ENCODE measurements at places on chromosomes 1 and 21.
A peak's percentile ranks its signal among the peaks of the same experiment; 100 is the strongest.

- DNase-seq: no peak
Measured at GRCh38 chr1:215146240-215146975, 63.9 kb downstream of the KCNK2 start.

- no peak for DNase-seq
Measured at GRCh38 chr1:62317021-62317768, 2.0 kb downstream of the KANK4 start.

- no peak for DNase-seq
Measured at GRCh38 chr1:243848858-243849420, 1.1 kb downstream of the AKT3 start.

- no peak for DNase-seq
Measured at GRCh38 chr1:183933528-183934179, 103.9 kb downstream of the COLGALT2 start.

GRCh38 chr21:39156024-39156423 lies 27.2 kb downstream of the PSMG1 start:
- DNase-seq: no peak

DNA sequence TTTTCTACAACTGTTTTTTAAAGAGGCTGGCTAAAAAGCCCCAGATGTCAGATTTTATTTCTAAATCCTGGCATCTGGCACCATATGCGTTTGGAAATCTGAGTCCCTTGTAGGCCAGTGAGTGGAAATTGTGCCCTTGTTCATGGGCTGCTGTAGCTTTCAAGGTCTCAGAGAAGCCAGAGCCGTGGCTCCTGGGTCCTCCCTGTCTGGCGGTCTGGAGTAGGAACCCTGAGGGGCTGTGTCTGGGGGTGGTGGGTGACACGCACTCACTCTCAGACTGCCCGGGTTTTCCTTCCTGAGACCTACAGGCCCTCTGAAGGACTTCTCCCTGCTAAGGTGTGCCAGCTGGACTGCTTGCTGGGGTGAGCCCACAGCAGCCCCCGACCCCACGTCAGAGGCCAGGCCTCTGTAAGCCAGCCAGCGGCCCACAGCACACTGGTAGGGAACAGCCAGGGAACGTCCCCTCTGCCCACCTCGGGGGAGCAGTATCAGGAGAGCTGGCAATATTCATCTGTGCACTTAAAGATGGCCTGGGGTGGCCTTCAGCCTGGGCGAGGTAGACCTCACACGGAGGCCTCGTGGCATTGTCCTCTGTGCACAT lies 151.5 kb downstream of the PEX14 start:
- no peak for DNase-seq

- DNase-seq: peak; percentile 13
Measured at GRCh38 chr21:44874497-44875315, 1.2 kb upstream of the PTTG1IP start.

- DNase-seq: no peak
Measured at GRCh38 chr1:61361931-61362330, 279.6 kb downstream of the NFIA start.

DNA sequence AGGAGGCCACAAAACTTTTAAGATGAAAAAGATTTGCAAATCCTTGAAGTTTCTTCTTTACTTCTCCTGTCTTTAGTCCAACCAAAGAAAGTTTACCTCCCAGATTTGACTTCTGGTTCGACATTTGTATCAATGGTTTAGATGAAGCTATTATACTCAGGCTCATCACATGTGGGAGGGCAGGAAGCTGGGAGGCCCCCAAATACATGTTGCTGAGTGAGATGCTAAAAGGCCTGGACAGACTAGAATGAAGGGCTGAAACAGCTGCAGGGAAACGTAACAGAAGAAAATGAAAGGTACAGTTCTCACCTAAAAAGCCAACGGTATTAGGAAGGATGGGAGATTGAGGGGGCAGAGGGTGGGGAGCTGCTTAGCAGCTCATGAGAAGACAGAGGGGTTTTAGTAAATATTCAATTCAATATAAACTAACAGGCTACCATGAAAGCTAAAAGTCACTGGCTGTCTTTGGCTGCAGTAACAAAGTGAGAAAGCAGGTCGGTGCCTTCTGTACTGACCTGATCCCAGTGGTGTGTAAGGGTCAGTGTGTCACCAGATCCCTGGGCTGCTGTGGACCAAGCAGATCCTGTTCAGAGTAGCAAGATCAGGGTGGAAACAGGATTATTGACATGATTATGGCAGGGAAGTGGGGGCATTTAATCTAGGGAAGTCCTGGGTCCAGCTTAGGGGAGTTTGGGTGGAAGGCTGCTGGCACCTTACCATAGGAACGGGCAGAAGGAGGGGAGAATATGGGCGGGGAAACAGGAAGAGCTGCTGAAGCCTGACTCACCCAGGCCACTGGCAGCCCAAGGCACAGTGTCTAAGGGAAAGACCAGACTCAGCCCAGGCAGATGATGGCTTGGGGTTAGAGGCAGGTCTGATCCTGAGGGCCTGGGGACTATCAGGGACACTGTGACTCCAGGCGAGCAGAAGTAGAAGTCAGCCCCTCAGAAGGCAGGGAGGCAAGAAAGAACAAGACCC lies 60.4 kb downstream of the KCNN3 start:
- DNase-seq: no peak

DNA sequence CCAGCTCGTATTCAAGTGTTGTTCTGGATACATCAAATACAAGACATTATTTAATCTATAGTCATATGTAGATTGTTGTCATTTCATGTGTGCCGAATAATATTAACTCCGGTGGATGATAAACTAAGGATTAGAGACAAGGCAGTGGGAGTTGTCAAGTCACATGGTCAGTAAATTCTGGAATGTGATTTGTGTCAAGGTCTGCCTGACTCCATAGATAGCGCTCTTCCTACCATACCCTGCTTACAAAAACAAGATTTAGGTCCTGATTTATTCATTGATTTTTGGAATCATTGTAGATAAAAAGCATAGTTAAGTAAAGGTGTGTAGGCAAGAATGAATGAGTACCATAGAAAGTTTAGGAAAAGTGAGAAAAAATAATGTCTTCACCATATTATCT lies 2.6 kb downstream of the TNNI3K start:
- DNase-seq: no peak

- peak; percentile 50 for DNase-seq
Measured at GRCh38 chr1:230268371-230269170, 157.6 kb downstream of the PGBD5 start.

- no peak for DNase-seq
Measured at GRCh38 chr1:229167318-229167717, 103.6 kb upstream of the RAB4A start.

DNA sequence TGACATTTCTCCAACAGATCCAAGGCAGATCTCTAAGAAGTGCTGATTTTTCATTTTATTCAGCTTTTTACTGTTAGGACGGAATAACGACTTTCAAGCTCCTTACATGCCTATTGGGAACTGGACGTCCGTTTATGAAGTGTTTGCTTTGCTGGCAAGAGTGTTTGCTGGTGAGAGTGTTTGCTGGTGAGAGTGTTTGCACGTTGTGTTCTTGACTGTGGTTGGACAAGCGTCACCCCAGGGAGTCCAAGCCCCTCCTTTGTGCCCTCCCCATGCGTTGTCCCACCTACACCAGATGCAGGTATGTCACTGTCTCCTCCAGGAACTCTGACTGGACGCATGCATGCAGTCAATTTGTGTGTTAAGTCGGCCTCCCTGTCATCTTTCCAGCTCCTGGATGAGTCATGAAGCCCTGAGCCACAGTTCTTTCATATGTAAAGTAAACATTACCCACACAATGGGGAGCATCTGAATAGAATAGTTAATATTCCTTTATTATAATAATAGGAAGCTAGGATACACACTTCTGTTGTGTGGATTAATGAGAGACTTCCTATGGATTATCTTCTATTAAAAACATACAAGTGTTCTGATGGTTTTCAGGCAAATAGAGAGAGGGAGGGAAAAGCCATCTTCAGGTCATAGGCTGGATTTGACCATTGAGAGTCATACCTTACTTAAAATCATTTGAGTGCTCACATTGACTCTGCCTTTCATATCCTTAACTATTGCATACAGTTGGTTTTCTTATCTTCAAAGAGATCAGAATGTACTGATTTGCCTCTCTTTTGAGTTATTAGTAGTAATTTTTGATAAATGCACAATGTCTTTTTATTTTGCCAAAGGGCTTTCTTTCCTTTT lies 119.2 kb downstream of the GALNT2 start:
- peak; percentile 95 for DNase-seq

DNA sequence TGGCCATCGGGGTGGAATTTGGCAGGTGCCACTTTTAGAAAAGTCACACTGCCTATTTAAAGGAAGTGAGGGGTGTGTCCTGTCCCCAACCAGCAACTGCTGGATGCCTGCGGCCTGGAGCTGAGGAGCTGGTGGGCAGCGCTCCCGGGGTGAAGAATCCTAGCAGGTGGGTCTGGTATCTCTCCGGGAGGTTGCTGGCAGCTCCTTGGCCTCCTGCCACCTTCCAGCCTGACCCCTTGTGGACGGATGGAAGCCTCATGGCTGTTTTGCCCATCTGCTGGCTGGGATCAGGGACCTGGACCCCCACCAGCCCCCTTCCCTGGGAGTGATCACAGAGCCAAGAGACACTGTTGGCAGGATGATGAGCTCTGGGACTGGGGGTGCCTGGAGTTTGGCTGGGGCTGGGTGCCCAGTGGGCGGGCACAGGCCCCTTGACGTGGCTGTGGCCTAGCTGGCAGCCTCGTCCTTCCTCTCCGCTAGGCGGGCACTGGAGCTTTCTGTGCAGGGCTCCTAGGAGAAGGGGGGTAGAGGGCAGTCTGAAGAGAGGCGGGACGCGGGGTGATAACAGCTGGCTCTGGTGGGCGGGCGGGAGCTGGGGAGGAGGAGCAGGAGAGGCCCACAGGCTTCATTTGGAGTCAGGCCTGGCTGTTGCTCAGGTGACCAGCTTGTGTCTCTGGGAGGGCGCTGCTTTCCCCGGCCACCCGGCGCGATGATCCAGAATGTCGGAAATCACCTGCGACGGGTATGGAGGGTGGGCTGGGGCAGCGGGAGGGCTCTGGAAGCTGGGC lies at the start of gene ACOT11:
Gene ACOT11 (plus strand): TSS at position 628 of the 788 bp plus-strand sequence. CDS start 82 bp downstream, at position 710.
- peak; percentile 85 for DNase-seq

GRCh38 chr1:185719021-185719420 lies 15.2 kb upstream of the HMCN1 start:
- no peak for DNase-seq

DNA sequence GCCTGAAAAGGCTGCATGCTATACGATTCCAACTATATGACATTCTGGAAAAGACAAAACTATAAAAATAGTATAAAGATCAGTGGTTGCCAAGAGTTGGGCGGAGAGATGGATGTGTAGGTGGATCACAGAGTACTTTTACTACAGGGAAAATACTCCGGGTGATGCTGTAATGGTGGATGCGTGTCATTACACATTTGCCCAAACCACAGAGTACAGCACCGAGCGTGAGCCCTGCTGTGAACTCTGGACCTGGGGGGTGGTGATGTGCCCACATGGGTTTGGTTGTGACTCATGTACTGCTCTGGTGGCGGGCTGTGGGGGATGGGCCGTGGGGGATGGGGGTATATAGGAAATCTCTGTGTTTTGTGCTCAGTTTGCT lies 162.7 kb upstream of the COL6A1 start:
- no peak for DNase-seq

- DNase-seq: peak; percentile 39
Measured at GRCh38 chr1:205313563-205314308, 7.8 kb downstream of the NUAK2 start.

DNA sequence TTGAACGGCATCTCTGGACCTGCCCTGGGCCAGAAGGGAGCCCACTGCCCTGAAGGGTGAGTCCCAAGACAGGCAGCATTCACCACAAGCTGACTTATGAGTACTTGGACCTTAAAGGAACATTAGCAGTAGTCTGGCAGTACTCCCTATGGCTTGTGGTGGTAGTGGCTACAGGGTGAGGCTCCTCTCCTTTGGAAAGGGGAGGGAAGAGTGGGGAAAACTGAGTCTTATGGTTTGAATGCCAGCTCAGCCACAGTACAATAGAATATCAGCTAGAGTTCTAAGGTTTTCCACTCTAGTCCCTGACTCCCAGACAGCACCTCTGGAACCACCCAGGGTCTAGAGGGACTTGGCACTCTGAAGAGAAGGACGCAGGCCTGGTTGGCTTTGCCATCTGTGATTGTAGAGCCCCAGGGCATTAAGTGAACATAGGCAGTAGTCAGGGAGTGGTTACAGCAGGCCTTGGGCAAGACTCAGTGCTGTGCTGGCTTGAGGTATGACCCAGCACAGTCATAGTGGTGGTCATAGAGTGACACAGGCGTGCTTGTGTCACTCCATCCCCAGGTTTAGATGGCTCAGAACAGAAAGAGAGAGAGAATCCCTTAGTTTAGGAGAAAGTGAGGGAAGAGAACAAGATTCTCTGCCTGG lies 31.0 kb downstream of the CD53 start:
- no peak for DNase-seq
